Smooth muscle cell of trachea (primary cell): ENCODE measurements at places on chromosomes 5 and 9. TPM values are rescaled to one million over a fixed set of nuclear protein-coding genes. Genes with fewer than 3 reads are reported as not detected.

Gene C8G
- total RNA-seq: not detected in 2 replicates

Gene TMC1
- 1.3 TPM in 1 of 2 replicates, not detected in the other for total RNA-seq

Gene KIAA0825
- 4.0 and 5.5 TPM in 2 replicates for total RNA-seq

Gene PCDHB8
- total RNA-seq: 0.50 TPM in 1 of 2 replicates, not detected in the other

Gene LRRC19
- total RNA-seq: not detected in 2 replicates
